SIG-M5 (cell line): ENCODE measurements at places on chromosomes 12 and 14.

DNA sequence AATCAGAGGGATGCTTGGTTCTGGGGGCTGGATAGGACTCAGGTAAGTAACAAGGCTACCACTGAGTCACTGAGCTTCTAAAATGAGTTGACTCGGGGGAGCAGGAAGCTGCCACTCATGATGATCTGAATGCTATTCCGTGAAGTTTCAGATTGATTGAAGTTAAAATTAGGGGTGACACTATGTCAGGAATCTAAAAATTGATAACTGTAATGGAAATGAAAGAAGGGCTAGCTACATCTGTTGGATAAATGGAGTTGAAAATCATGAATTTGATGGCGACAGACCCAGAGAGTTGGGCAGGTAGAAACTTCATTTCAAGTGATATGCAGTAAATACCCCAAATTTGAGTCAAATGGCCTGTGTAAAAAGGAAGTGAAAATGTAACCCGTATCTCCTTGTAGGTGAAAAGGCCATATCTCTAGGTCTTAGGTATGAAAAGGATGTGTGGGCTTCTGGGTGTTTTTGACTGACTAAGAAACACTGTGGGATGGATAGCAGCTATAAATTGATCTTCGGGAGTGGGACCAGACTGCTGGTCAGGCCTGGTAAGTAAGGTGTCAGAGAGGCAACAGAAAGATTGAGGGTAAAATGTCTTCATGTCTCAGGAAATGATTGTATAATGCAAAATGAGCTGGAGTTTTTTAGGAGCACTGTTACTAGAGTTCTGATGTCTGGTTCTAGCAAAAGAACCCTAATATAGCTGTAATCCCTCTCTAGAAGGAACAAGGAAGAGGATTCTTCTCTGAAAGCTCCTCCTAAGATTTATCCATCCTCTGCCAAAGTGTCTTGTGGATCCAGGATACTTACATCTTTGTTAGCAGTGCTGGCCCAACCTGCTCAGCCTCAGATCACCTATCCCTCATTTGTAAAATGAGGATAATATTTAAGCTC lies 57.3 kb downstream of the DAD1 start:
- DNase-seq = no peak

GRCh38 chr12:81705586-81705985 lies 53.6 kb downstream of the PPFIA2 start:
- DNase-seq = no peak

- no peak for DNase-seq
Observed at GRCh38 chr12:89250213-89250612, 102.1 kb downstream of the DUSP6 start.

- DNase-seq = no peak
Observed at GRCh38 chr14:101167428-101167827, 263.9 kb upstream of the RTL1 start.

DNA sequence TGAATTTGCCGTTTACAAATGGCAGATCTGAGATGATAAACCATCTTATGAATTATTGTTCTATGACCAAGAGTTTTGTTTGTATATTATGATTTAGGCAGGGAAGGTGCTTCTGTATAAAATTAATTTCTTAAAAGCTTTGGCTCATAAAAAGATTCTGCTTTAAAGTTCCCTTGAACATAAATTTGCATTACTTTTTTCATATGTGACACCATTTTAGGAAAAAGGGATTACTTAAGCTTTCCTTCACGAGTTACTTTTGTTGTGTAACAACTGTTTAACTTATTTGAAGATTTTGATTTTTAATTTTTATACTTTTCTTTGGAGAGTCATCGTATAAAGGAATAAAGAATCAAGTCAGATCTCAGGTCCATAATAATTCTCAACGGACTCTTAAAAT lies 3.3 kb downstream of the ETNK1 start:
- no peak for DNase-seq

DNA sequence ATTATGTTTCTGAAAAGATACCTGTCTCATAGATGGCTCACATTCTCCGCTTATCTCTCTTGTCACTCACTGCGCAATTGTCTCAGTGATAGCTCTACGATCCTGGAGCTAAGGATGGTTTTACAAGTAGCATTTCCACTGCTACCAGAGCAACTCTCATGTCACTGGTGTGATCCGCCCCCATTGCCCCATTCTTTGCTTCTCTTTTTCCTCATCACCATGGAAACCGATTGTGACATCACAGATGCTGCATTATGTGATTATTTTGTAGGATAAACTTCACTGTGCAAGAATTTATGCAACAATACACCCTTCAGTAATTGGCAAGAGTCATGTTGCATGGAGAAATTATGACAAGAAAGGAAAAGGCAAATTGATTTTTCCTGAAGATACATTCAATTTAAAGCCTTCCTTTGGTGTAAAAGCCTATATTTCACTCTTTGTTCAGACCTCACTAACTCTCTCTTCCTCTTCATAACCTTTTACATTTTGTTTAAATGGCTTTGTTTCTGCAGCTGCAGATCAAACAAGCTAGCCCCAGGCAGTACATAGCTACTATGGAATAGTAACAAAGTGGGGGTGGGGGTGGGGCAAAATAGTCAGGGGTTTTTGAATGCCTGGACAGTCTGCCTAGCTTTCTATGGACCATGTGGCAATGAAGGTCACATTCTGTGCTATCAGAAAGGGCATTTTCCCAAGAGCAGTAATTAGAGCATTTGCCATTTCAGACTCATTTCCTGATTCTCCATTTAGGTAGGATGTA lies 539.8 kb downstream of the NRXN3 start:
- no peak for DNase-seq

GRCh38 chr14:95547626-95548327 lies 12.9 kb downstream of the GLRX5 start:
- no peak for DNase-seq

DNA sequence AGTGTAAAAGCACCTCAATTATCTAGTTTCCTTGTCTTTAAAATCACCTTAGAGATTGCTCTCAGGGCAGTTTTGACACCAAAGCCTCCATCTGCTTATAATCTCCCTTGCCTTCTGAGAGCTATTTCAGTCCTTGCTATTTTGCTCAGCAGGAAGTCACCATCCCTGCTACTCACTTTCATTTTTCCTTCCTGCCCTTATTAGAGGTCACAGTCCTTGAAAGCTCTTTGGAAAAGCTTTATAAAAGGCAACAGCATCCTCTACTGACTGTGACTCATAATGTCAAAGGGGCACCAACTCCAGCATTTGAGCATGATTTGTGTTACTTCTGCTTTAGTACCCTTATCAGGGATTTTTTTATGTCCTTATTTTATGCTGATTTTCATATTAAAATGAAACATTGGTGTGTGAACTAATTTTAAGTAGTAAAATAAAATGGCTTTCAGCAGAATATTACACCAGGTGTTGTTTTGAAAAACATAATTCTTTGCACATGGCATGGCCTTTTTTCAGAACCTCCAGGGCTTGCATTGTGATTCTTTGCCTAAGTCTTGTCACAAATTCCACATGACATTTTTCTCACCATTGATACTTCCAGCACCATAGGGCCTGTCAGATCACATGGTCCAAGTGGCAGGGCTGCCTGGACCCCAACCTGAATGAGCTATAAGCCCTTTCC lies 213.0 kb downstream of the ADAMTS20 start:
- DNase-seq = peak; percentile 72

- no peak for DNase-seq
Observed at GRCh38 chr14:89813617-89814031, 140.9 kb downstream of the EFCAB11 start.

GRCh38 chr14:42299692-42300091 lies 693.0 kb downstream of the LRFN5 start:
- DNase-seq = no peak

DNA sequence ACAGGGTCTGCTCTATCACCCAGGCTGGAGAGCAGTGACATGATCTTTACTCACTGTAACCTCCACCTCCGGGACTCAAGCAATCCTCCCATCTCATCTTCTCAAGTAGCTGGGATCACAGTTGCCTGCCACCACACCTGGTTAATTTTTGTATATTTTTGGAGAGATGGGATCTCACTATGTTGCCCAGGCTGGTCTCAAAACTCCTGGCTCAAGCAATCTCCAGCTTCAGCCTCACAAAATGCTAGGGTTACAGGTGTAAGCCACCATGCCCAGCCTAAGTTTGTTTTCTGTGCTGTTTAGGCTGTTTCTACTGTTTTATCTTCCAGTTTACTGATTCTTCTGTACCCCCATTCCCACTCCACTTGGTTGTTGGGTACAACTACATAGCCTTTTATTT lies 66.3 kb downstream of the INSM2 start:
- DNase-seq = no peak

DNA sequence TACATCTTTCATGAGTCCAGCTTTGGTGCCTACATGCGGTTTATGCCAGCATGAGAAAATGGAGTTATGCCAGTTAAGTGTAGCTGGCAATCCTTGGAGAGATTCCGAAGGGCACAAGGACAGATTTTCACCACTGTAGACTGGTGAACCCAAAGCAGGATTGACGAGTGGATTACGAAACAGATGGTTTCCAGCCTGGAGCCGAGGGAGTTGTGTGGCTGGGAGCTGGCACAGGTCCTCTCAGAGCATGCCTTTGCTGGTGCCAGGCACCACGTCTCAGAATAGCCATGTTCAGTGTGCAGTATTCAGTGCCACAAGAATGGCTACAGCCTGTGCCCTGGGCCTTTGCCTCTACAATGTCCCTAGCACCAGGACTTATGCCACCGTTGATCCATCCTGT lies 13.2 kb downstream of the KCNH3 start:
- no peak for DNase-seq

DNA sequence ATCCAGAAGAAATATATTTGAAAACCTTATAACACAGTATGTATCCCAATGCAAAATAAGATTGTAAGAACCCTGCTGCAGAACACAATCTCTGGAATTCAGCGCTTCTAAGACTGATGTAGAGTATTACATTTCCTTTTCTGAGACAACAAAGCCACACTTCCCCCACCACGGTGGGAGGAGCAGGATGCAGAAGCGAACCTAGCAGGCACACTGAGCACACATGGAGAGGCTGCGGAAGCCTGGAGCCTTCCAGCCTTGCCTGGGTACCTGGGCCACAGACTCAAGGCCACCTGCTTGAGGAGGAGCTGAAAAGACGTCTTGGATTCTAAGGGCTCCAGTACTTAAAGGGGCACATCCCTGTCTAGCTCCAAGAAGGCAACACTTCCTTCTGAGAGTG lies 46.4 kb downstream of the TCHP start:
- DNase-seq = no peak

DNA sequence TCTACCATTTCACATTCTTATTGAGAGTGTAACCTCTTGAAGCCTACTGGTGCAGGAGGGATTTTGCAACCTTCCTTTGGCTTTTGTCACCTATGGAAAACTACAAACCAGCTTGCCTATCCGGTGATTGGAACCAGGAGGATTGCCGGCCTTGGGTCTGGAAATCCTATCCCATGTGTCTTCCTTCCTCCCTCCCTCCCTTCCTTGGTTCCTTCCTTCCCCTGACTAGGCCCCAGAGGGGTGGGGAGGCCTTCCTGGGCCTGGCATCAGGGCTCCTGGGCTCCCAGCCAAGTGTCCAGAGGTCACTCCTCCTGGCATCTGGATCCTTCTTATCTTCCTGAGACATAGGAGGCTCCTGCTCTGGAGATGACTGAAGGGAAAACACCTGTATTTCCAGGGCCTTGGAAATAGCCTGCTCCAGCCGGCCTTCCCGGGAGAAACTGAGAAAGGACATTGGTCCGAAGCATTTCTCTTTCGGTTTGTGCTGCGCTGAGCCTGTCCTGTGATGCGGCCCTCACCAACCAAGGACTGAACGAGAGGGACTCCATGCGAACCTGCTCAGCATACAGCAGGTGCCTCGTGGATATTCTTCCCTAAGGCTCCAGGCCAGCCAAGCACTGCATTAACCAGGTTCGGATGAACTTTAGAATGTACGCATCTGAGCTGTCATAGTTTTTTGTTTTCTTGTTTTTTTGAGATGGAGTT lies 43.4 kb downstream of the PSMA6 start:
- DNase-seq = no peak

DNA sequence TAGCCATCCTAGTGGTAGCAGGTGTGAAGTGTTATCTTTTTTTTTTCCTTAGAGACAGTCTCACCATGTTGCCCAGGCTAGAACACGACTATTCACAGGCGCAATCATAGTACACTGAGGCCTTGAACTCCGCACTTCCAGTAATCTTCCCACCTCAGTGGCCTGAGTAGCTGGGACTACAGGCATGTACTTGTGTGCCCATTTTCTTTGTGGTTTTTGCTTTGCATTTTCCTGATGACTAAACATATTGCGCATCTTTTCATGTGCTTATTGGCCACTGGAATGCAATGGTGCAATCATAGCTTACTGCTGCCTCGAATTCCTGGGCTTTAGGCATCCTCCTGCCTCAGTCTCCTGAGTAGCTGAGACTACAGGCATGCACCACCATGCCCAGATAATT lies 33.3 kb upstream of the GCH1 start:
- DNase-seq = no peak

GRCh38 chr12:15534322-15534721 lies 212.0 kb downstream of the PTPRO start:
- no peak for DNase-seq

DNA sequence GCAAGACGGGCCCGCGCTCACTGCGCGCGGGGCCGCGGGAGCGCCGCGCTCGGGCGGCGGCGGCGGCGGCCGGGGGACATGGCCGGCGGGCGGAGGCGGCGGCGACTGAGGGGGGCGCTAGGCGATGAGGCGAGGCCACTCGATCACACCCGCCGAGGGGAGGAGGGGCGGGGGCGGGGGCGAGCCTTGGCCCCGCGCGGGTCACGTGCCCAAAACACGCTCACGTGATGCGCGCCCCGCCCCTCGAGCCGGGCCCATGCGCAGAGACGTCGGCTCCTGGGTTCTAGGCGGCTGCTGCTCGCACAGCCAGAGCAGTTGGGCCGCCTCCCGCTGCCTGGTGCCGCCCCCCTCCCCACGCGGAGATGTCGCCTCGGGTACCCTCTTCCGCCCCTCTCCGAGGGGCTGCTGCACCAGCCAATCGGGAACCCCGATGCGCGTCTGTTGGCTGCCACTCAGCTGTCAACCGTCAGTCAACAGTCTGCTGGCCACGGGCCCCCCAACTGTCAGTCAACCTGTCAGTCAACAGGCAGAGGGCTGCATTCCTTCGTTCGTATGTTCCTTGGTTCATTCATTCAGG lies at the start of gene SPPL3:
TSS of gene SPPL3 (minus strand) at position 162 of the 577 bp plus-strand sequence. CDS start 491 bp downstream, outside the sequence.
- no peak for DNase-seq
